ENCODE measurements at places on chromosomes 3 and 15. TPM values are rescaled to one million over a fixed set of nuclear protein-coding genes. Genes with fewer than 3 reads are reported as not detected.

GRCh38 chr3:72145506-72146380, 360.8 kb upstream of the PROK2 start:
- DNase-seq = no peak

DNA sequence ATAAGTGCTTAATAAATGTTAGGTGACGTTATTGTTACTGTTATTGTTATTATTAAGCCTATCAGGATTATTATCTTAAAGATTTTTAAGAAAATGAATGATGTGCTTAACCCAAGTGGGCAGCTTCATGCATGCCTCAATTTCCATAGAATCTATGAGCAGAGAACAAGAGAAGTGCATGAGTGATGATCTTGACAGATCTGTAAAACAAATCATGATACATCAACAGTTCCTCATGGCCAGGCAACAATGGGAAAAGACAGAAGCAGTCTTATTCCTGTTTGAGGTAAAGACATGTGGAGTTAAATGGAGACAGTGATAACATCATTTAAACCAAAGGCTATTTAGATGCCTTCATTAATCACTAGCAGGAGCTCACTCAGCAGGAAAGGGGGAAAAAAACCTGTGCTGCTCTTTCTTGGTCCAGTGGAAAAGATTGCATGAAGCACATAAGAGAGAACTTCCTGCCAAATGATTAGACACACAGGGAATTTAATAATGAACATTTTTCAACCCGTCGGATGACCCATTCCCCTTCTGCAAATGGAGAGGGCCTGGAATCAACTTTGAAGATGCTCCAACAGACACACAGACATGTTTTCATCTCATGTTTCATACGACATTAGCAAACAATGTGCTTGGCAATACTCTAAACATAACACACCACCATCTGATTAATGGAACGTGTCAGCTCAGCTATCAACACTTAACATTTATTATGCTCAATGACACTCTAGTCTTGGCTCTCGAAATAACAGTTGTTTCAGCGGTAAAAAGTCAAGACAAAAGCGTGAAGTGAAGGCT, 212.2 kb upstream of the LRRN1 start:
- DNase-seq = no peak

The ALAS1 gene
- 28.5 TPM for total RNA-seq

DNA sequence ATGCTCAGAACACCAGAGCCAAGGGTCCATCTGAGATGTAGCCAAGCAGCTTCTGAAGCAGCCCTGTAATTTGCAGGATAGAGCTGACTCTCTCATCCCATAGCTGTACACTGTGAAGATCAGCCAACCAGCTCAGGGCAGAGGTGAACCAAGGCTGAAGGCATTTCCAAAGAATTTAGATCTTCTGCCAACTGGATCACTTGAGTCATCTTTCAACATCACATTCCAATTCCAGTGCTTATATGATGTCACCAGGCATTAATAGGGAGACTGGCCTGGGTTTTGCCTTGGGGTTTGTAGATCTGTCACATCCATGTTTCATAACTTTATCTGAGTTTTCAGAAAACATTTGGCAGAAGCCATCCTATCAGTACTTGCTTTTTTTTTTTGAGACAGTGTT, 98.2 kb downstream of the NR2F2 start:
- peak; percentile 85 for DNase-seq

DNA sequence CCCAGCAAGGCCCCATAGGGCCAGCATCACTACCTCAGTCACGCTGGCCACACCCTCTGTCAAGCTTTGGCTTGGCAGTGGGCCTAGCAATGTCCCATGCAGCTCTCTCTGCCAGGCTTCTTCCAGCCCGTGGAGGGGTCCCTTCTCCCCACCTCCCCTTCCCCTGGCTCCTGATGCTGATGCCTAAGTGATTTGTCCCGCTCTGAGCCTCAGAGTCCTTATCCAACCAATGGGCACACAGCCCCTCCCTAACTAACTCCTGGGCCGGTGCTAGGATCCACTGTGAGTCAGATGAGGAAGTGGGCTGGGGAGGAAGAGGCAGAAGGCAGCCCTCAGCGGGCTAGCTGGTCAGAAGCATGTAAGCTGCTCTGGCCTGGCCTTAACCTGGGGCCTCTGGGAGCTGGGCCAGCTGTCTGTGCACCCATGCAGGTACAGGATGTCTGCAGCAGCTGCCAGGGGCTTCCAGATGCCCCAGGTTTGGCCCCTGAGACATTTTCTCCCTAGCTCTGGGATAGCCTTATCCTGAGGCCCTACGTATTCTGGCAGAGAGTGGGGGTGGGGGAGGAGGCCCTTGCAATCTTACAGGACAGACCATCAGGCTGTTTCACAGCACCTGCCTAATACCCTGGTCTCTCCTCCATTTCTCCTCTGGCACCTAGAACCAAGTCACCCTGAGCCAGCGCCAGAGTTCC, 740 bp upstream of the ZBTB47 start:
- peak; percentile 59 for DNase-seq
